ENCODE measurements at places on chromosomes 12 and 14.

- peak; percentile 74 for DNase-seq
Measured at GRCh38 chr14:55301437-55302121, 30.4 kb downstream of the FBXO34 start.

- no peak for DNase-seq
Measured at GRCh38 chr12:75227132-75227531, 17.5 kb upstream of the KCNC2 start.

DNA sequence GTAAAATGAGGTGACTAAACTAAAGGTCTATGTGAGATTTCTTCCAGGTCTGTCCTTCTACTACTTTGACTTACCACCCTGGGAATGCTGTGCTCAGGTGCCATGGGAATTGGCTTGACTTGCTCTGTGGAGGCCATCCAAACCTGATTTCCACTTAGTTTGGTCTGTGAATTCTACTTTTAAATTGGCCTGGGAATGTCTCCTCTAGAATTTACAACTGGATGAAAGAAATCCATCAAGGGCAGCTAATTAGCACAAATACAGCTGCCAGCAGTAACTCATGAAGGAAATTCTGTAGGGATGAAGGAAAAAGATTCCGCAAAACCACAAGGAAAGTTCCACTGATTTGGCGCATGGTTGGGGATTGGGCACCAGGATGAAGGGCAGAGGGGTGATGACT lies 31.7 kb upstream of the FRMD6 start:
- DNase-seq = no peak

DNA sequence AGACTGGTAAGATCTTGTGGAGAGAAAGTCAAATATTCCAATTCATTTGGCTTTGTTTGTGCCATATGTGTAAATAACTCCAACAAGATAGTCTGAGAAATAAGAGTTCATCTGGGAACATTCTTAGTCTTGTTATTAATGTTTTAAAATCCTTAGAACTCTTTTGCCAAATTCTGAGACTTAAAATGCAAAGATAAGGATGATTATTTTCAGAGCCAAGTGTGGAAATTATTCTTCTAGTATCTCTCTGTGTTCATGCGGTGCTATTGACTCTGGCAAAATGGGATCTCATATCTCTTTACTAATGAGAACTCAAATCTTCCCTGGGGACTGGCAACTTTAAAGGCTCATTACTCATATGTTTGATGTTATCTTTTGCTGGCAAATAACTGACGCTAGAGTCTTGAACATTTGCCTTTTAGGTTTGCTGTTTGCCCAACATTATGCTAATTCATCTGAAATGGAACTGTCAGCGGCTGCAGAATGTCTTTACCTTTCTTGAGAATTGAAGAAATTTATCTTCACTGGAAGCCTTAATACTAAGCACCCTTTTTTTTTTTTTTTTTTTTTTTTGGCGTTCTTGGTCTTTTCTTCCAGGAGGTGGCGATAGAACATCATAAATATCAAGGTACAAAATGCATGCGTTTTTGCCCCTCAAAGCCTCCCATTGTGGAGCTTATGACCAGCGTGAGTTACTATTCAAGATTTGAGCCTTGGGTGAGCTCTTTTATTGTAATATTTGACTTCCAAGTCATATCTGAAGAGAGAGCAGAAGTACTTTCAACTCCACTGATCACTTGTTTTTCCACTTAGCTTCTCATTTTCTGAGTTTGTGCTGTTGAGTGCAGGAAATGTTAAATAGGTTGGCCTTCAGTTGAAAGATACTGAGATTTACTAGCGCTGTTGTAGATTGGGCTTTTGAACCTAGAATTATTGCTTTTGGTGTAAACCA lies 86.5 kb downstream of the CAND1 start:
- peak; percentile 58 for DNase-seq

DNA sequence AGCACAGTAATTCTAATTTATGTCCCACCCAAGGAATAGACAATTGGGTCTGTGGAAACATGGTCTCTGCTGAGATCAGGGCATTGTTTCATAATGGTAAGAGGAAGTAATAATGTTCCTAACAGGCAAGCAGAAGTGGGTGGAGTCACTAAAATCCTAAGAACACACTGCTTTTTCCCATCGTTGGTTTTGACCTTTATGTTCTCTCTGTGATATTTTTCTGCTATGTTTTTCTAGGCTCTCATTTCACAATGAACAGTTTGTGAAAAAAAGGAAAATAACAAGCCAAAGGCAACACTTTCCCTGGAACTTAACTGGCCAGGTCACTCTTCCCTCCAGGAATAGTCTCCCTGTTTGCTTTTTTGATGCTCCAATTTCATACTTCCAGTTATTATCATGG lies 80.6 kb upstream of the OVCH1 start:
- no peak for DNase-seq

Measured in epithelial cell of esophagus (primary cell).